ENCODE measurements at places on chromosomes 11 and 22.

GRCh38 chr22:24330636-24331035, 60.0 kb downstream of the SPECC1L start:
- DNase-seq, result peak; percentile 42

GRCh38 chr11:47551086-47551485, 1.8 kb downstream of the CELF1 start:
- DNase-seq, result peak; percentile 23

DNA sequence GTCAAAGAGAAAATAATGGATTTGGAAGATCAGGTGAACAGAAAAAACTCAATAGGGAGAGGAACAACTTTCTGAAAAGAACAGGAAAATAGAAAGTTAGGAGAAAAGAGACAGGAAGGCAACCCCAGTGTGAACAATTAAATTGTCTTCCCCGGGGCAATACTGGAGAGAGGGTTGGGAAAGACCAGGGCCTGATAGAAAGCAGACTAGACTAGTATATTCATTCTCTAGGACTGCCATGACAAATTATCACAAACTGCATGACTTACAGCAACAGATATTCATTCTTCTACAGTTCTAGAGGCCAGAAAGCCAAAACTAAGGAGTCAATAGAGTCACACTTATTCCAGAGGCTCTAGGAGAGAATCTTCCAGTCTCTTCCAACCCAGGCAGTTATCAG, 482.8 kb downstream of the SOX6 start:
- DNase-seq, result no peak

DNA sequence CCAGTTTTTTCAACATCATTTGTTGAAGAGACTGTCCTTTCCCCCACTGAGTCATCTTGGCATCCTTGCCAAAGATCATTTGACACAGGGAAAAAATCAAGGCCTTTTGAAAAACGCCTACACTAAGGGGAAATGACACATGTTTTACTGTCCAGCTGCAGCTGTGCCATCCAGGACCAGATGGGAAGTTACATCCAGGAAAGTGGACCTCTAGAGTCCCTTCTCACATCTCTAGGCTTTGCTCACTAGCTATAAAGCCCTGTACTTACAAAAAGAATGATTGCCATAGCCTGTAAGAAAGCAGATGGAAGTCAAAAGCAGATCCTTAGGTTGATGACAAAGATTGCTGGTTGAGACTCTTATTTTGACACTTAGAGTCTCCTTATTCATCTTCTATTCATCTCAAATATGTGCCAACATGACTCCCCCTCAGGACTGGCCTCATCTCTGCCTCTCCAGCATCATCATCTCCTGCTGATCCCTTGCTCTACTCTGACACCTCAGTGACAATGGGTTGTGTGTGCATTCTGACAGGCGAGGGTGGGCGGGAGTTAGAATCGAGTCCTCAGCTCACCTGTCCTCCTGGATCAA, 22.8 kb downstream of the OSBP2 start:
- DNase-seq, result no peak

- DNase-seq, result no peak
Observed at GRCh38 chr22:48826546-48826945, 1001.1 kb downstream of the BRD1 start.

GRCh38 chr22:37318364-37319109, 36.2 kb downstream of the CYTH4 start:
- no peak for DNase-seq

GRCh38 chr11:11987503-11988022, 20.9 kb downstream of the DKK3 start:
- DNase-seq, result no peak

DNA sequence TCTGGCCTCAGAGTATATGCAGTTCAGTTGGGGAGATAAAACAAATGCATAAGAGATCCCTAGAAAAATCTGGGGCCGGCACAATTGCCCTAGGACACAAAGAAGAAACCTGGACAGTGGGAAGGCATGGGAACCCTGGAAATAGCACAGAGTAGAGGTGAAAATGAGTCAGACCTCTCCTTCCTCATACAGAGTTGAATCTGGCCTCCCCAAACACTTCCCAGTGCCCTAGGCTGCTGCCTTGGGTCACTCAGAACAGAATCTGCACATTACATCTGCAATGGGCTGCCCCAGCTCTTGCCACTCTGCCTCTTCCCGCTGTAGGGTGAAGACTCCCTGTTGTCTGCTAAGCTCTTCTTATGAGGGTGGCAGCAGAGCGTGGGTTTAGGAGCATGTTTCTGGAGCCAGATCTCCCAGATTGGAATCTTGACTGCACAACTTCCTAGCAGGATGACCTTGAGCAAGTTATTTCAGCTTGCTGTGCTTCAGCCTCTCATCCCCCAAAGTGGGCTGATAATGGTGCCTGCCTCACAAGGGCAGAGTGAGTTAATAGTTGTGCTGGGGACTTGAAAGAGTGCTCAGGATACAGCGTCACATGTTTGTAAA, 47.1 kb upstream of the NECTIN1 start:
- no peak for DNase-seq

- DNase-seq, result no peak
Observed at GRCh38 chr22:25139062-25139461, 60.6 kb upstream of the CRYBB3 start.

DNA sequence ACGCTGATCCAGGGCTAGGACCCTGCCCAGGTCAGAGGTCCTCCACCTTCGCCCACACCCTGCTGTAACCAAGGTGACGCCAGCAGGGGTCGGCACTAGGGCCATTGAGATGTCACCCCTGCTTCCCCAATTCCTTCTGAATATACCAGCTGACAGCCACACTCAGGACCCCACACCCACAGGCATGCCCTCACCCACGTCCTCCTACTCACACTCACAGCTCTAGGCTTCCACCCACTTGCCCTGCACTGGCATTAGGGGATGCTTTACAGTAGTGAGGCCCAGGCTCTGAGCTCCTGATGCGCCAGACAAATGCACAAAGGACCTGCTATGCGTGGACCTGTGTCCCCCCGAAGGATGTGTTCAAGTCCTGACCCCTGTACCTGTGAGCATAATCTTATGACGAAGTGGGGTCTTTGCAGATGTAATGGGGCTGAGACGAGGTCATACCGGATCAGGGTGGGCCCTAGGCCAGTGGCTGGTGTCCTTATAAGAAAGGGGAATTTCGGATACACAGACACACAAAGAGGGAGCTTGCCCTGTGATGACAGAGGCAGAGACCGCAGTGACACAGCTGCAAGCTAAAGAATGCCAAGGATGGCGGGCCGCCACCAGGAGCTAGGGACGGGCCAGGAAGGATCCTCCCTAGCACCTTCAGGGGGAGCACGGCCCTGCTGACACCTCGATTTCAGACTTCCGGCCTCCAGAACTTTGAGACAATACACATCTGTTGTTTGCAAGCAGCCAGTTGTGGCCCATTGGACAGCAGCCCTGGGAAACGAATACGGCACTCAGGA, 11.2 kb downstream of the WNT11 start:
- no peak for DNase-seq

GRCh38 chr22:48800886-48801607, 1026.6 kb downstream of the BRD1 start:
- DNase-seq, result no peak

DNA sequence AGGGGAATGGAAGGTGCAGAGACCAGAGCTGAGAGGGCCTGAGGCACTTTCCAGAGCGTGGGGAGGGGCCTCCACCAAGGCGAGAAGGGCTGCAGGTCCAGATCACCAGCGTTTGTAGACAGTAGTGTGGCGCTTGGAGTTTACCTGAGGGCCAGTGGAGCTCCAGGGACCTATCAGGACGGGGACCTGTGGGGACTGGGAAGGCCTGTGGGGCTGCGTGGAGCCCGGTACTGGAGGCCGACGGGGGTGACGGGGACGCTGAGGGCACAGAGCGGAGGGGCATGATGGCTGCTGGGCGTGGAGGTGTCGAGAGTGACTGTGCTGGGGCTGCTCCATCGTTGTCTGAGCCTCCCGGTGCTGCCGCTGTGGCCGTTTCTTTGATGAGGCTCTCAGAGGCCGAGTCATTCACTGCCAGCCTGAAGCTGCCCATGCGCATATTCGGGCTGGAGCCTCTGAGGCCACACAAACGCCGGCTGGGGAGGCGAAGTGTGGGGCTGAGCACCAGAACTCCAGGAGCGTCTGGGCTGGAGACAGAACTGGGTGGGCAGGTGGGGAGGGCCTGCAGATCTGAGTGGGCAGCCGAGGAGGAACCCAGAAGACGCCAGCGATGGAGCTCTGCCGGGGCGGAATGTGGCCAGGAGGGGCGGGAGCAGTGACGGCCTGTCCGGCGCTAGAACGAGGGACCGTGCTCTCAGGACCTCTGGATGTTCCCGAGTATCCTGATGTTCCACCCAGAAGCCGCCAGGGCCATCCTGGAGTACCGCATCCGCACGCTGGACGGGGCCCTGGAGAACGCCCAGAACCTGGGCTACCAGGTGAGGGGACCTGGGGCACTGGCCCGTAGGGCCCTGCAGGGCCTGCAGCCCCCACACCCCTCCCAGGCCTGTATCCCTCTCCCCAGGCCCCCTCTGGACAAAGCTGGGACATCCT, 2.6 kb downstream of the PGGHG start:
- DNase-seq, result no peak

GRCh38 chr11:40508303-40508702, 951.1 kb downstream of the LRRC4C start:
- no peak for DNase-seq

DNA sequence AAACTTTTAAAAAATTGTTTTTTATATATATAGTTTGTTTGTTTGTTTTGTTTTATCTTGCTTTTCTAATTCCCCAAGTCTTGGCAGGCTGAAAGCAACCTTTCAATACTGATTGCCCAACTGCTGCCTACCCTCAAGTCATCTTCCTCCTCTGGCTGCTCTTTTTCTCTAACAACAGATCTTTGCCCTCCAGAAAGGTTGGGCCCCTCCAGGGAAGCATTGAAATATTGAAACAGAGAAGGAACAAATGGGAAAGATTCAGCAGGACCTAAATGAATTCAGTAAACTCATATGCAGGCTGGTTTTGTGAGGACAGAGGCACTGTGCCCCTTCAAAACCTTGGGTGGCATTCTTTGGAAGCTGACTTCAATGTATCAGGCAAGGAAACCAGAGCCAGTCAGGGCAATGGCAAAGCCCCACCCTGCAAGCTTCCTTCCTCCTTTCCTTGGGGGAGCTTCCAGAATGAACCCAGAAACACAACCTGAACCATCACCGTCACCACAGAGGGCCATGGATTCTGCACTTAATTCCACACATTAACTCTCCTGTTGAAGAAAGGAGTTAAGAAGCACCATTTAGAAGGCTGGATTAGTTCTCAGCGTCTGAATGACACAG, 815 bp upstream of the MS4A6A start:
- DNase-seq, result no peak

GRCh38 chr22:22657712-22658111, 13.3 kb downstream of the GGTLC2 start:
- DNase-seq, result no peak

DNA sequence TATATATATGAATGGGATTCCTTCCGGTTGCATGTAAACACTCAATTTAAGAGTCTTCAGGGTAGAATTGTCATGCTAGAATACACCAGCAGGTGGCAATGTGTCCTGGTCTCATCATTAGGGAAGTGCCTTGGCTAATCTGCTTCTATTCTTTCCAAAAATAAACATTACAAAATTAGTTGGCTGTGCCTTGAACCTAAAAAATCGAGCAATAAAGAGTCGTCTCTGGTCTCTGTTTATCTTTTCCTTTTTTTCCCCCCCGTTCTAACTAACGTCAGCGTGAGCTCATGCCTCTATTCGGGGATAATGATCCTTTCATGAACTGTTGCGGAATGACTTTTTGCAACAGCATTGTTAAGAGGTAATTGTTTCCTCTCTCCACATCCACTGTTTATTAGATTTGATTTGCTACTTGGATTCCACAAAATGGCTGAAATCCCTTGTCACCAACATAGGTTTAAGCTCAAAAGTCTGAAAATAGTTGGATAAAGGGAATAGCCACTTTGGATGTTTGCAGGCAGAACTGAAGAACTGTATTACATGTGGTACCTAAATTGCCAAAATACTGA, 1.2 kb upstream of the ARHGEF12 start:
- peak; percentile 91 for DNase-seq

DNA sequence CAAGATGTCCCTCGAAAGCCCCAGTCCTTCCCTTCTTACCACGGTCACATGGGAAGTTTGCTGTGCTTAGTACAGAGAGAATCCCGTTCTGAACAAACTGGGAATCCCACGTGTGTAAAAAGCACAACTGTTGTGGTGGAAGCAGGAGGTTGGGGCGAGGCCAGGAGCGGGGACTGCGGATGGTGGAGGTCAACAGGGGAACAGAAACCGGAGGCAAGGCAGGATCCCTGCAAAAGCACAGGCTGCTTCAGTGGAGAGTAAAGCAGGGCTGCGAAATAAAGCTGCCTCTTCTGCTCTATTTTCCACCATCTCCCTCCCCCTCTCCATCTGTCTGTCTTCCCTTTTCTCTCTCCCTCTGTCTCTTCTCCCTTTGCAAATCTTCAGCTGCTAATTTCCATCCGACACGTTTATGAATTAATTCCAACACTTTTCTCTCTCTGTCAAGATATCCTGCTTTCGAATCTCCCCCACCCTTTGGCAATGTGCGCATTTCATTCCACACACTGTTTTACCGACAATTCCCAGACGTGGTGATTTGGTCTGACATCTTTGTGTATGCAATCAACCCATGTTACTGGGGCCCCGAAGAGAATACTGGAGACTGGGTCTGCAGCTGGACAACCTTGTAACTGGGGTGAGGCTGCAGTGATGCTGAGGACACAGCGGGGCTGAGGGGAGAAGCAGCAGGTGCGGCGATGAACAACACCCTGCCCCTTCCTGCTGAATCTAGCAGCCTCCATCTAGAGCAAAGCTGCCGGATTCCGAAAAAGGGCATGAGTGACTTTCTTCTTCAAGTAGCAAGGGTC, 571.8 kb downstream of the OPCML start:
- no peak for DNase-seq

DNA sequence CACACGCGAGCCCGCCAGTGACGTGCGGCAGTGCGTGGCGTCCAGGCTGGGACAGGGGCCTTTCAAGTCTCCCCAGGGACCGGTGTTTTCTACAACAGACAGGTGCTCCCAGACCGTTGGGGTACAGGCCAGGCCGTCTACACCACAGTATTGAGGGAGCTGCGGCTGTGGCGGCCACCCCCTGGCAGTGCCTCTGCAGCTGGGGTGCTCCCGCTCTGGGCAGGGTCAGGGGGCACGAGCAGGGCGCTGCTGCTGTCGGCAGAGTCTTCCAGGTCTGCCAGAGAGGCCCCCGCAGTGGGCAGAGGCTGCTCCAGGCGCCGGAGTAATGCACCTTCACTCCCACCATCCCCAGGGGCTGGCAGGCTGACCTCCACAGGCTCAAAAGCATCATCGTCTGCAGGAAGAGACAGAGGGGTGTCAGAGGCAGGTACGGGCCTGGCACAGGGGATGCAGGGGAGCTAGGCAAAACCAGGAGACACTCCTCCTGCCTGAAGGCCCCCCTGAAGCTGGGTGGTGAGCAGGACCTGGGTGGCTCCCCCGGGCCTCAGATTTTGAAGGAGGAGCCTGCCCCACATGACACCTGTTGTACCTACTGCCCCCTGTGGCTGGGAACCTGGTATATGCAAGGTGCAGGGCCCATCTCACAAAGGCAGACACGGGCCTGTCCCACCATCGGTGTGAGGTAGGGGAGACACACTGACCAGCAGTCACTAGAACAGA, 83.3 kb downstream of the DGCR2 start:
- DNase-seq, result no peak

- DNase-seq, result no peak
Observed at GRCh38 chr11:46712874-46713576, 6.0 kb upstream of the F2 start.

Measured in hematopoietic multipotent progenitor cell treated with erythropoietin and hydrocortisone succinate and interleukin-3 and kit ligand, for 17 days (in vitro differentiated cells).